Stimulated activated CD8-positive, alpha-beta memory T cell treated with anti-CD3 and anti-CD28 coated beads, Interleukin-2, amount 100 ng/mL, for 48 hours (primary cell): ENCODE measurements at places on chromosomes 2 and 18.

DNA sequence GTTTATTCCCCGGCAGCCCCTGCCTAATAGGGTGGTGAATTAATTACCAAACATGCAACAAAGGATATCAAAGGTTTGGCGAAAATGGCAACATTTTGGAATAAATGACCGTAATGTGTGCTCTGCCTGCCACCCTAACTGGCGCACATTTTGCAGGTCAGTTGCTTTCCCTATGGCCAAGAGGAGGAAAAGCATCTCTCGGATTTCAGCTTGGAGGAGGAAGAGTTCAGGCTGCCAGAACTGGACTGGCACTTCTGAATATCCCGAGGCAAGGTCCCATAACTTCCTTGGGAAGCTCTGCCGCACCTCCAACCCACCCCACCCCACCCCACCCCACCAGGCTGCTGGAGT is 37.1 kb downstream of the SLC25A52 start:
- DNase-seq: no peak

GRCh38 chr2:10716581-10716980 is 4.8 kb upstream of the ATP6V1C2 start:
- DNase-seq: no peak

- DNase-seq: no peak
These were observed 290 bp downstream of the PSMG2 start for GRCh38 chr18:12703096-12703567.

DNA sequence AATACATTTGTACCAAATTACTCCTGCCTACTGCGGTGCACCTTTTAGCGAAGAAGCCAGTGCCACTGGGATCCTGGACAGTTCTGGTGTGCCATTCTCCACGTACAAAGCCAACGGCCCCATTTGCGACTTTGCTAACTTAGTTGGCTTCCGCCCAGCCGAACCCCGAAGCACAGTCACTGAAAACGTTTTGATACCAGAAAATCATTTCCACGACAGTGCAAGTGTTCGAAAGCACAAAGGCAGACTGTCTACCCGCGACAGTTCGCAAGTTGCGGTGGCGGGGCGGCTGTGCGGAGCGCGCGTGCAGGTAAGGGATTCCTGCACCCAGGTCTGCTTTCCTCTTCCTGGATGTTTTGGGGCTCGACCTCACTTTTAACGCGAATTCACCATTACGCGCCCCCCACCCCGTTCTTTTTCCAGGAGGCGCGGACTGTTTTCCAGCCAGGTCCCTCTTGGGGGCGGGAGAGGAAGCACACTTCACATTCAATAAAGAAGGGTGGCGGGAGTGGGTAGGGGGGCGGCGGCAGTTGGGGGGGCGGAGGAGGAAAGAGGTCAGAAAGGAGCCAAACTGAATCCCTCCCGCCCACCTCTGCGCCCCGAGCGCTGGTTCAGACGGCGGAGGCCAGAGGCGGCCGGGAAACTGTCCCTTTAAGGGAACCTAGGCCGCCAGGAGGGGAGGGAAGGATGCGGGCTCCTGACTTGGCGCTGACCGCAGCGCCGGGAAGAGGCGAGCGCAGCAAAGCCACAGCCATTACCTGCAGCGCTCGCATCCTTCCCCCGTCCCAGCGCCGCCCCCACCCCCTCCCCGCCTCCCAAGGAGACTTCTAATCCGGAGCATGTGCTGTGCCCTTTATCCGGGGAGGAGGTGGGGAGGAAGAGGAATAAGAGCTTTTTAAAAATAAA is 107.4 kb upstream of the KCTD1 start:
- DNase-seq: no peak

GRCh38 chr18:12011957-12012549 is 30.7 kb downstream of the IMPA2 start:
- no peak for DNase-seq

GRCh38 chr18:63368611-63369010 is 1.6 kb upstream of the KDSR start:
- DNase-seq: no peak

DNA sequence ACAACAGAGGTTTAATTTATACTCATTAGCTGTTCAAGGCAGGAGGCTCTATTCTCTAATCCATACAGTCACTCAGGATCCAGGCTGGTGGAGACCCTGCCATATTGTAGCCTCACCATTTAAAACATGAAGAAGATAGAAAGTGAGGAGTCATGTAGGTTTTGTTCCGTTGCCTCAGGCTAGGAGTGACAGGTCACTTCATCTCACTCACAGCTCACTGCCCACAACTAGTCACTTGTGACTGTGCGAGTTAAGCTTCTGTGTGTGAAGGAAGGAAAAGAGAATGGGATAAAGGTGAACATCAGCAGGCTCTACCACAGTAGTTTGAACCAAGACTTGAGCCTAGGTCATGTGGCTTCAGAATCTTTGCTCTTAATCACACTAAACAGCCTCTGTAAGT is 9.0 kb upstream of the IGFBP2 start:
- no peak for DNase-seq

- DNase-seq: no peak
These were observed 572.9 kb upstream of the SLC8A1 start for GRCh38 chr2:41024816-41025215.

DNA sequence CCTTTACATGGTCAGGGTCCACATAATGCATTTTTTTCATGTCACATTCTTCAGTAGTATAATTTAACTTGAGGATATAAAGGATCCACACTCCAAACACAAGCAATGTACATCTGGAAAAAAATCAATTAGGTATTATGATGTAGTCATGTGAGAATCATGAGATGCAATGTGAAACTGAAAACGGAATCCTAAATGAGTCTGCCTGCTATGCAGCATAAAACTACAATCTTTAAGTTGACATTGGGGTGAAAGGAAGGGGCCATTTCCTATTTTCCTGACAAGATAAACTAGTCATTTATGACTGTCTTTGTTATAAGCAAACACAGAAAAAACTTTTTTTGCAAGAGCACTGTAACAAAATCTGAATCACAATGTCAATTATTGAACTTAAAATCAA is 27.6 kb downstream of the ST3GAL5 start:
- no peak for DNase-seq

GRCh38 chr18:43877616-43878321 is 600.5 kb upstream of the SYT4 start:
- no peak for DNase-seq

- no peak for DNase-seq
These were observed 32.6 kb upstream of the SPAG16 start for GRCh38 chr2:213251618-213252017.

- no peak for DNase-seq
These were observed 1159.4 kb downstream of the DSC3 start for GRCh38 chr18:29883114-29883513.

GRCh38 chr2:43183743-43184142 is 42.7 kb downstream of the ZFP36L2 start:
- no peak for DNase-seq

GRCh38 chr2:171287611-171288010 is 126.9 kb upstream of the TLK1 start:
- no peak for DNase-seq

DNA sequence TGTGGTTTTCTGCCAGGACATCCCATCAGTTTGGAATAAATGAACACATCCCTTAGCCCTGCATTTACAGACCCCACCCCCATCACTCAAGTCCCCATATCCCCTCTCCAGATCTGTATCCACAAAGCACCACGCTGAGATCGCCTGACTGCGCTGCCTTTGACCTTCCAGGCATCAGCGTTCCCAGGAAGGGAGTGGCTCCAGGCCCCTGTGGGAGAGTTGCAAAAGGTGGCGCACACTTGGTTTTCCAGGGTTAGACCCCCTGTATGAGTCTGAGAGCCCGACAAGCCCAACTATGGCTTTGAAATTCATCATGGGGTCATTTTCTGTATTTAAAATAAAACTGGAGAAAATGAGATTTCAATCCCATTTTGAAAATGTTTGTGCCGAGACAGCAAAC is 137.0 kb upstream of the ZNF236 start:
- DNase-seq: no peak

DNA sequence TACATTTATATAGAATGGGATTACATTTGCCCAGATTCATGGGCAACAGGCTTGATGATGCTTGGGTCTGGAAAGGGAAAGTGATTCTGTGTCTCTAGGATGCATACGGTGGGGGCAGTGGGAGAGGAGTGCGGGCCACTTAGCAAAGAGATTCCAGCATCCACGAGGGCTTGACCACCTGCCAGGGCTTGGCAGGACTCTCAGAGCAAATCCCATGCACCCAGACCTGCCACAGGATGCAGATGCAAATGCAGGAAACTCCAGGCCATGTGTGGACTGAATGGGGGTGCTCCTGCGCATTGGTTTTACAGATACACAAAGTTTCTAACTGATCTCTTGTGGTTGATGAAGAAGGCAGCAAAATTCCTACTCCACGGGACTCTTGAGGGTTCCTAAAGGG is 334.7 kb downstream of the CYRIA start:
- no peak for DNase-seq

DNA sequence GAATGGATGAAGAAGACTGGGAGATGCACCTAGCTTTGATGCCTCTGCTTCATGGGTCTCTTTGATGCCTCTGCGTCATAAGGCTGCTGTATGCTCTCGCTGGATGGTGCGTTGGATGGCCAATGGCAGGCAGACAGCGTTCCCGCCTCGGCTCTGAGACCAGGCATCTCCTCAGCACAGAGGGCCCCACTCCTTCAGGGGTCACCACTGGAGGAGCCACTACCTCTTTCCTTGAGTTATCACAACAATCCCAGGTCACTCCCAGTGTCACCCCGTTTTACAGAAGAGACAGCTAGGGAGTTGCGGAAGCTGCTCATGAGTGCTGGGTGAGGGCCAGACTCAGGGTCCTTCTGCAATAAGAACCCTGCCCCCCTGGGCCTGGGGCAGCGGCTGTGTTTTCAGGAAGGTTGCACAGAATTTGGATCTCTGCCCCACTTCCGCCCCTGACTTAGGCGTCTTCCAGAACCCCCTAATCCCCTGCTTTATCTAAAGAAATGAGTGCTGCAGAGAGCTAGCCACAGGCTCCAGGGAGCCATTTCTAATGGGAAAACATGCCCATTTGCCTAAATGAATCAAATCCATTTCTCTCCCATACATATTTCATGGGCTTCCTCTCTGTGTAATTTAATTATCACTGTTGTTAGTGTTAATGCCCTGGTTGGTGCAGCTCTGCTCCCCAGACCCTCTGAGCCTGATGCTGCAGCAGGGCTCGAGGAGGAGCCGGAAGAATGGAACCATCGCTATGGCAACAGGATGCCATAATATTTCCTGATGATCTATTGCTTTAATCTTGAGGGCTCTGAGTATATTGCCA is 131.8 kb upstream of the HS6ST1 start:
- no peak for DNase-seq

- DNase-seq: no peak
These were observed 540 bp downstream of the SOX11 start for GRCh38 chr2:5692561-5693286.

DNA sequence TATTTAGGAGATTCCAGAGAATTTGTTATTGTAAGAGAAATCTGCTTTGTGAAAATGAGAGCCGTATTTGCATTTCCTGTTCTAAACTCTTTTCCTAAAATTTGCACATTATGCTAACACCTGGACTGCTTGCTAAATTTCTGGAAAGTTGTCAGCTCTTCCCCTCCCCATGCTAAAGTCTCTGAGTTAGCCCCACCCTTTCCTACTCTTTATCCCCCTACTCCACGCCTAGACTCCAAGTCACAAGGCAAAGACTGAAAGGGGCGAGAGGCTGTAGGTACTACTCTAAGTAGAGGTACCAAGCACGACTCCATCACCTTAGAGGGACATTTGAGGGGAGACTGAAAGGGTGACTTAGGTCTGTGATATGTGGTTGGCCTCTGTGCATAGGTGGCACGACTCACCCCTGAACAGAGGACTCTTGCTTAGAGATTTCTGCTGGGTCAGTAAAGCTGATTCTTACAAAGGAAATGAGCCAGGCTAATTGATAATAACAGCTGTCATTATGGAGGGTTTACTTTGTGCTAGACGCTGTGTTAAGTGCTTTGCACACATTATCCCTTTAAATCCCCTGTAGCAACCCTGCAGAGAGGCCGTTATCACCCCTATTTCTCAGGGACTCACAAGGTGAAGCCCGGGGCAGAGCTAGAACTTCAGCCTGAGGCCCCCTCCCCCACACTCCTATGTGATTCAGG is 373.5 kb downstream of the EN1 start:
- no peak for DNase-seq

- no peak for DNase-seq
These were observed 134.5 kb downstream of the FBXO15 start for GRCh38 chr18:74012954-74013630.

DNA sequence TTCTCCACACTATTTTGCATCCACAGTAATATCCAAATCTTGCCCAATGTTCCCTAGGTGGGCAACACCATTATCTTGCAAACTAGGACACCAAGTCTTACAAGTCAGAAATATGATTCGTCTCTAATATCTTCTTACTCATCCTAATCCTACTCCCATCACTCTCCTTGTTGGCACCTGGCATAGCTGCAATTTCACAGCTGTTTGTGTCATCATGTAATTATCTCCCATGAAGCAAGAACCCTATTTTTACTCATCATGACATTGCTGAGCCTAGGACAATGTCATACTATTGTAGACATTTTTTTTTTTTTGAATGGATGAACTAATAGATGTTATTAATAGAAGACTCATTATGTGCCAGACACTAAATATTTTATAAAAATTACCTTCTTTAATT is 91.3 kb upstream of the CCDC141 start:
- DNase-seq: no peak

GRCh38 chr18:62880034-62880433 is 164.7 kb downstream of the PHLPP1 start:
- DNase-seq: no peak

DNA sequence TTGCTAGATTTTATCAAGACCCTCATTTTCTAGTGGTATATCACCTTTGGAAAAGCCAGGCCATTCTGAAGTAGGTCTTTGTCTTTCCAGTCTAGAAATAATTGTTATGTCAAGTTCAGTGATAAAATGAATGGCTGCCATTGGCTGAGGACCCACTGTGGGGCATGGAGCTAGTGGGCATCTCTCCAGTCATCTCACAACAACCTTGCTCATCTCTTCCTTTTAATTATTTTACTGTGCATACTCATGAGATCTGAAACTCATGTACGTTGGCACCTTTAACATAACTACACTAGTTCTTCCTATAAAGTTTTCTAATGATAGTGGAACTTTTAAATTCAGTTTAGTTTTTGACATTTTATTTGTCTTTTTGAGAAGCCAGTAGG is 240.9 kb downstream of the SLC8A1 start:
- DNase-seq: no peak

- DNase-seq: no peak
These were observed 31.2 kb upstream of the STAT1 start for GRCh38 chr2:191045141-191045540.

GRCh38 chr18:1668279-1668678 is 763.6 kb downstream of the ADCYAP1 start:
- no peak for DNase-seq

GRCh38 chr2:20172273-20173055 is 52.5 kb downstream of the SDC1 start:
- no peak for DNase-seq

GRCh38 chr2:69306393-69306821 is 80.6 kb downstream of the GFPT1 start:
- DNase-seq: no peak

DNA sequence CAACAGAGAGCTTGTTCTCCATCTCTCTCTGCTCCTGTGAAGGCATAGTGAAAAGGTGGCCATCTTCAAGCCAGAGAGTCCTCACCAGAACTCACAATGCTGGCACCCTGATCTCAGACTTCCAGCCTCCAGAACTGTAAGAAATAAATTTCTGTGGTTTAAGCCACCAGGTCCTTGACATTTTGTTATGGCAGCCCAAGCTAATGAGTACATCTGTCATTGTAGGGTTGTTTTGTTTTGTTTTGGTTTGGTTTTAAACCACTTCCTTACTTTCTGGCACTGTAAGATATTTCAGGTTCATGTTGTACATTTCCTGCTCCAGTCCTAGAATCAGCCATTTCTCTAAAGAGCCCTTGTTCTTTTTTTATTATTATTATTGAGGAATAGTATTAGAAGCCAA is 171.2 kb downstream of the CPS1 start:
- no peak for DNase-seq

- DNase-seq: no peak
These were observed 485.1 kb downstream of the NRXN1 start for GRCh38 chr2:50546790-50547189.
